ENCODE measurements at places on chromosomes 6 and 20.

- no peak for ATAC-seq
Measured at GRCh38 chr20:51738877-51739447, 29.2 kb downstream of the ATP9A start.

DNA sequence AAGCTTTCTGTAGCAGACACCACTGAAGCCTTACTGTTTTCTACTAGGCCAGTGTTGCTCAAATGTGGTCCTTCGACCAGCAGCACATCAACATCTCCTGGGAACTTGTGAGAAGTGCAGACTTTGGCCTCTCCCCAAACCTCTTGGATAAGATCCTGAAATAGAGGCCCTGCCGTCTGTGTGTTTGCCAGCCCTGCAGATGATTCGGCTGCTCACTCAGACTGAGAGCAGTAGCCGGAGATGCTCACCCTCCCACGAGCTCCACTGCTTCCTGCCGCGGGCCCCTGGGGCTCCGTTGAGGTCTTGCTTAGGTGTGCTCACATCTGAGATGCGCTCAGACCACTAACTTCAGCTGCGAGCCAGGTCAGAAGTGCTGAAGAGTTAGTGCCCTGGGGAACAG is 129.5 kb upstream of the SSTR4 start:
- no peak for ATAC-seq

DNA sequence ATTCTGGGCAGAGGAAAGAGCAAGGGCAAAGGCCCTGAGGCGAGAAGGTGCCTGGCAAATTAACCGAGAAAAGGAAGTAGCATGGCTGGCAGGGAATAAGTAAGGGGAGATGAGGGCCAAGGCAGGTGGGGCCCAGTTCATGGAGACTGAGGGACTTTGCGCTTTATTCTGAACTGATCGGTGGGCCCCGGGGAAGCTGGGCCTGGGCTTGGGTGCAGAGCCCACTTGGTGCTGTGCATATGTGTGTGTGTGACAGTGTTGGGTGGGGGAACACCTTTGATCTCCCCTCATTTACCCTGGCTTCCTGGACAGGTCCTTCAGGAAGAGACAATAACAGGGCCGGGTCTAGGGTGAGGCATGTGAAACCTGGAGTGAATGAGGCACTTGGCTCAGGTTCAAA is 2.9 kb upstream of the MDFI start:
- no peak for ATAC-seq

GRCh38 chr20:50004229-50004628 is 21.4 kb downstream of the SNAI1 start:
- ATAC-seq = no peak

DNA sequence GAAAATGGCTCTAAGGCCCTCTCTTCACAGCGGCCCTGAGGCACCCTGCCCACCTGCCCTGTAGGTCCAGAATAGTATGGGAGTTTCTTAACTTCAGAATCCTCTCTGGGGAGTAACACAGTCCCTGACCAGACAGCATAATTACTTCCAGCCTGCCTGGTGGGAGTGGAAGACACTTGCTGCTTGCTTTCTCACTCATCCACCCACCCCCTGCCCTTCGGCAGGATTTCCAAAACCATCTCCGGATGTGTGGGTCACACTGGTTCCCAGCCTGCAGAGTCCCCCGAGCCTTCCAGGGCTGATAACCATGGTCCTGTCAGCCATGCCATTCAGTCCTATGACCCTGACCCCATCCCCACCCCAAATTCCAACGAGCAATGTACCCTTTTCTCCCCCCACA is 5.4 kb downstream of the SLC29A1 start:
- ATAC-seq = no peak

GRCh38 chr6:129795261-129795660 is 65.9 kb downstream of the TMEM244 start:
- no peak for ATAC-seq

DNA sequence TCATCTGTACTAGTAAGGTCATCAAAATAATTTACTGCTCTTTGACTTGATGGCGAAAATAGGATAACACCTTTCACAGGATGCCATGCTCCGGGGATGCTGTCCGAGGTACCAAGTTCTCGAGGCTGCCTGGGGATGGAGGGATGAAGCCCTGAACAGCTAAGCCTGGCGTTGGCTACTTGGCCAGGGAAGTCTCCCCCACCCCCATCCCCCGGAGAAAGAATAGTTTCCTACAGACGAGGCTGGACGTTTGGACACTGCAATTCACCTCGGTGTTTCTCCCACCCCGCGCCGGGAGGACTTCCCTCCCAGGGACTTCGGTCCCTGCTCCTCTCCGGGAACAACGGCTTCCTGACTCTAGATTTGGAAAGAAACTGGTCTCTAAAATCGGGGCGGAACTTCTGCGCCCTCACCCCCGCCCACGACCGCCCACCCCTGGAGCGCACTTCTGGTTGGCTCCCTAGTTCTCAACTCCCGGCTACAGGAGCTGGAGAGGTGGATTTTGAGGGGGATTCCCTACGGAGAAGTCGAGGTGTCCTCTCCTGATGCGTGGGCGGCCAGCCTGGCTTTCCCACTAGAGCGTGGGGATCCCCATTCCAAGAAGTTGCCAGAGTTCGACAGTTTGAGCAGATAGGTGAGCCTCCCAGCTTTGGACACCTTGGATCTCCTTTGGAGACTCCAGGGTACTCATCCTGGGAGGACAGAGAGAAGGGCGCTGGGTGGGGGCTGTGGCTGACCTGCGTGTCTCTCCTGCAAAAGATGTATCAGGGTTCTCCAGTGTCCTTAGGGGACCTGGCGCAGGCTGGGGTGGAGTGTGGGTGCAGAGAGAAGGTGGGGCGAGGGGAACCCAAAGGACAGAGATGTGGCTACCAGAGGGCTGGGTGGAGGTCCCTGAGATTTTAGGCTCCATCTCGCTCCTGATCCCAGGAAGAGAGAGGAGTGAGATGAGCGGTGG is 1.1 kb downstream of the PCSK2 start:
- no peak for ATAC-seq

DNA sequence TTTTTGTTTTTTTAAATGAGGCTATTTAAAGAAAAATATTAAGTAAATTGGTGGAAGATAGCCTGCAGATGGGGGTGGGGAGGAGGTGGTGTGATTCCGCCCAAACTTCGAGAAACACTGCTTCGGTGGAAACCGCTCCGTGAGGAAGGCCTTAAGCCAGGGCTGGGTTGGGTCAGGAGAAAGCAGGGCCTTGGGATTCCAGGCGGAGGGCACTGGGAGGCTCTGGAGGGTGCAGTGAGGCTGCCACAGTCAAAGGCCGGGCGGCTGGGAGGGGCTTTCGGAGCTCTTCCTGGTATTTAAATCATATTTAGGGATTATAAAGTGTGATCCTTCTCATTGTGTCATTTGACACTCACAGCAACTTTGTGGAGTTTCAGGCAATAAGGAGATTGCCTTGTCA is 22.2 kb upstream of the SCRT2 start:
- ATAC-seq = no peak

DNA sequence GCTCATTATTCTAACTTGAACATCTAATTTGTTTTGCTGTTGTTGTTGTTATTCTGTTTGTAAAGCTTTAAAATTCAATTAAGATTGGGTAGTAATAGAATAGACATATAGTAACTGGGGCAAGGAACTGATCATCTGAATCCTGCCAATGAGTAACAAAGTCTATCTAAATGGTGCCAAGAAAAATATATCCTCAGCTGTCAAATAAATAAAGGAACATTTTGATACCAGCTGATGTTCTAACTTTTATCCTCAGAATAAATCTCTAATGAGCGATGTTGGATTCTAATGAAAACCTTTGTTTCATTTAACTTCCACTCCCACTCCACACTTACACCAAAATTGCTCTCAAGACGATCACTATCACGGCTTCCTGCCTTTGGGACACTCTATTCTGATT is 210.9 kb downstream of the TINAG start:
- no peak for ATAC-seq

DNA sequence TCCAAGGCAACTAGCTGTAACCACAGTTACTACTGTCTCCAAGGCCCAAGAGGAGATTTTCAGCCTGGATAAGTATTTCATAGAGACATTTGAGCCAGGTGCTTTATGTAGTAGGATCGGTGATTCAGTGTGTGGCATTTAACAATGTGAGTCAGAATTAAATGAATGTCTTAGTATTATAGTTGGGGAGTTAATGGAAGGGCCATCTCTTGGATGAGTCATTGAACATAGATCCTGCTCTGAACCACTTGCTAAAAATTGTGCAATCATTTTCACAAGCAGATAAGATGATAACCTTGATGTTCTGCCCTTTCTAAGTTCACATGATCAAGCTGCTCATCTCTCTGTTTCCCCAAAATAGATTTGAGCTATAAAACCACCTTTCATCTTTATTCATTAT is 668.9 kb upstream of the CITED2 start:
- ATAC-seq = peak; percentile 76

GRCh38 chr6:150343434-150343833 is 25.4 kb upstream of the IYD start:
- ATAC-seq = no peak

DNA sequence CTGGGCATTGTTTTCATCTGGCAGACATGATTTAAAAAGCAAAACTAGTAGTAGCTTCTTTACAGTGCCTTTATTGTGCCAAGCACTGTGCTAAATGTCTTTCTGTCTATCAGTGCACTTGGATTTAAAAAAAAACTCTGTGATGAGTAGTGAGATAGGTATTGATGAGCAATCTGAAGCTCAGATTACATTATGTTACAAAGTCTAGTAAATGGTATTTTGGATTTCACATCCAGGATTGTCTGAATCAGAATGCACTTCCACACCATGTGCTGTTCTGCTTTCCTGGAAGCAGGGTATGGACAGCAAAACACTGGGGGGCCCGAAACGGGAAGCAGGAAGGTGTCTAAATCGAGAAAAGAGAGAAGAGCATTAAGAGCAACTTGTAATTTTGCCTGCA is 103.4 kb upstream of the CCN2 start:
- ATAC-seq = no peak

DNA sequence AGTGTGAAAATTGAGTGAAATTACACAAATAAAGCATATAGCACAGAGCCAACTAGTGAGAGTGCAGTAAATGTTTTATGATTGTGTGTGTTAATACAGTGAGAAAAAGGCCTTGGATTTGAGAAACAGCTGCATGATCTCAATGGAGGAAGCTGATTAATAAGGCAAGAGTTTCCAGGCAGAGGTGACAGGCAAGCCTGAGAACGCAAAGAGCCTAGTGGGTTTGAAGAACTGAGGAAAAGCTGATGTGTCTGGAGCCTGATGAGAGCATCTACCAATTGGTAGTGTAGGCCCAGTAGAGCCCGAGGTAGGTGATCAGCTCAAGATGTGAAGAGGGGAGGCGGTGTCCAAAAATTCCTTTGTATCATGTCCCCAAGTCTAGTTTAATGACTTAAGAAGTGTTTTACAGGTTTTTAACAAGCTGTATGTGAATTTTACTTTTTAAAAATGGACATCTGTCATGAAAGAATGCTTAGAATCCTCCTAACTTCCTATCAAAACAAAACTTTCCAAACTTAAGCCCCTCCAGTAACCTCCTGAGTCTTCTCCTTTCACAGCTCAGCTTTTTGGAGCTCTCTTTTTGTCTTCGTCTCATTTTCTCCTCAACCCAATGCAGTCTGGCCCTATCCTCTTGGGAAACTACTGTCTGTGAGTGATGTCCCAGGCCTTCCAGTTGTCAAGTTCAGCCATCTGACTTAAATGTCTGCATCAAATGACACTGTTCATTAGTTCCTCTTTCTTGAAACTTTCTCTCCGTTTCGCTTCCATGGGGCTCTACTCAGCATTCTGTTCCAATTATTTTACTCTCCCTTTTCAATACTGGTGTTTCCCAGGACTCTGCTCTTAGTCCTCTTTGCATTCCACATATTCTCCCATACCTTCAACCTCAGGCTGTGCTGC is 1.2 kb downstream of the CDC40 start:
- ATAC-seq = no peak

DNA sequence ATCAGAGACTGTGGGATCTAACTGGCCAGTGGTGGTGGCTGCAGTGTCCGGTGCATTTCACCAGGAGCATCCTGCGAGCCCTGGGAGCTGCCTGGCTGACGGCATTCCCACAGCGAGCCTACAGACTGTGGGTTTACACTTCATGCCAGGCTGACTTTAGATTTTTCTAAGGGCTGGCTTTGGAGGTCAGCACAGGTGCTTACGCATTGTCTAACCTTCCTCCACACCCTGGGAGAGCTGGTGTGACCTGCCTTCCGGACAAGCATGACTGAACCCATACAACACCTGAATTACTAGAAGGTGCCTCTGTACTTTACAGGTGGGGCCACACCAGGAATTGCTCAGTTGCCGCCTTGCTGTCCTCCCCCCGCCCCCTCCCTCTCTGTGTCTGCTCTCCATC is 96.2 kb downstream of the RREB1 start:
- ATAC-seq = no peak

DNA sequence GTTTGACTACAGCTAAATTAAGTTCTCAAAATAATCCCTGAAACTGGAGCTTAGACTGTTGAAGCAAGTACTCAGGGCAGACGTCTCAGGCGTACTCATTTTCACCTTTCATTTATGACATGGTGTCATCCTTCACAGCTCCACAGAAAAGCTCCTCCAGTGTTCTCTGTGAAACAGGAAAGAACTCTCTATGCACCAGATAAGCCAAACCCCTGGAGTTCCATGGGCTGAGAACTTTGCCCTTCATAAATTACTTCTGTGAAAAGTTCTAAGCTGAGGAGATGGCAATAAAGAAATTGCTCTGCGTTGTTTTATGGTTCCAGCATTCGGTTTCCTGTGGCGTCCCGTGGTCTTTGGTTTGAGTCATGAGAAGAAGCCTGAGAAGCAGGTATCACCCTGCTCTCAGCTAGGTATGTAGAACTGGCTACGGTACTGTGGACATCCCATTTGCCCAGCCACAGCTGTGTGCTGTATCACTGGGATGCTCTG is 20.2 kb upstream of the RREB1 start:
- peak; percentile 63 for ATAC-seq

DNA sequence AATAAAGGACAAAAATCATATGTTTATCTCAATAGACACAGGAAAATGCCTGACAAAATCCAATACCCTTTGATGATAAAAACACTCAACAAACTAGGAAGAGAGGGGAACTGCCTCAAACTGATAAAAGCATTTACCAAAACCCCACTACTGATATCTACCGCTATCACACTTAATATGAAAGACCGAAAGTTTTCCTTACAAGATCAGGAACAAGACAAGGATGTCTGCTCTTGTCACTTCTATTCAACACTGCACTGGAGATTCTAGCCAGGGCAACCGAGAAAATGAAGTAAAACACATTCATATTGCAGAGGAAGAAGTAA is 25.1 kb downstream of the GZF1 start:
- no peak for ATAC-seq

DNA sequence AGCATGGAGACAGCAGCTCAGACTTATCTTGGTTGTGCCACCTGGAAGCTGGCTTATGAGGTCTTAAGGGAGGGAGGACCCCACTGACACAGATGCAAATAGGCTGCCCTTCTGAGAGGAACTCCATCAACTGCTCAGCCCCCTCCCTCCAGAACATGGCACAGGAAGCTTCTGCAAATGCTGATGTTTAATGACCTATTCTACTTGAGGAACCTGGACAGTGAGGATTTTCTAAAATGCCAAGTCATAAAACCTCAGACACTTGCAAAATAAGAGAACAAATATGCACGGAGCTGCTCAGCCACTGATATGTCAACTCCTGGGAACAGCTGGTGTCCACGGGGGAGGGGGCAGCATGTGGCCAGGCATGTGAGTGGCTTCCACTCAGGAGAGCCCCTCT is 3.5 kb downstream of the CST9 start:
- no peak for ATAC-seq
